ENCODE measurements at places on chromosomes 5 and 9.

DNA sequence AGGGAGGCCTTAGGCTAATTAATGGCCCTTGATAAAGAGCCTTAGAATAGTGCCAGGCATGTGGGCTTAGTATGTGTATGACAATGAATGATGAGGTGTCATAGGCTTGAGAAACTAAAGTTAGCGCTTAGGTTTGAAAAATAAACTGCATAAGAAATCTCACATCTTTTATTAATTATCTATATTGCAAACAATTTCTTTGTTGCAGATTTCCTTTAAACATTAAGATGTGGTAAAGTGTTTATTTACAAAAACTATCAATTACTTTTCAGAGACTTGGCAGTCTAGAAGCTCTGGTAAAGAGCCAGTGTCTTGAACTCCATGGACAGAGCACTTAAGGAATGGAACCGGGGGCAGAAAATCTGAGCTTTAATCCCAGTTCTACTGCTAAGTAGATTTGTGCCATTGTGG is 23.1 kb downstream of the MAP1B start:
- no peak for DNase-seq

DNA sequence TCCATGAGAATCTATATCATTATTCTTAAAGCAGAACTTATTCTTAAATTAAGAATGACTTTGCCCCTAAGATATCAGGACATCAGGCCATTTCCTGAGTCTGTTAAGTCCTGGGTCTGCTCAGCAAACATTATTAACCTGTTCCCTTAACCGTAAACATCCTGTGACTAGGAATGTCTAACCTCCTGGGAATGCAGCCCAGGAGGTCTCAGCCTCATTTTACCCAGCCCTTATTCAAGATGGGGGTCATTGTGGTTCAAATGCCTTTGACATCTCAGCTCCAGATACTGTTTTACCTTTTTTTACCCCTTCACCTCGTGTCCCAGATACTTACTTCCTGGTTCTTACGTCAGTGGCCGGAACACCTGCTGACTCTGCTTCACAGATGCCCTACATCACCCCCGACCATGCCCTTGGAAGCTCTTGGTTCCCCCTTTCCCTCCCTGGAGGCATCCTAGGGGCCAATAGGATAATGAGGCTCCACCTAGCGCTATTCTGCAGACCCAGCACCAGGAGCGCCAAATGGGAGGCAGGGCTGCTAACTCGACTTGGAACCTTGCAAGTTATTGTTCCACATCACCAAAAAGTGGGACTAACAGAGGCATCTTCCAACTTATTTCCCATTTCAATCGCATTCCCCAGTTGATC is 182.5 kb downstream of the MED10 start:
- DNase-seq: no peak

GRCh38 chr5:17000291-17000939 is 64.3 kb upstream of the MYO10 start:
- no peak for DNase-seq

GRCh38 chr9:137145731-137146526 is 7.0 kb downstream of the GRIN1 start:
- DNase-seq: no peak

DNA sequence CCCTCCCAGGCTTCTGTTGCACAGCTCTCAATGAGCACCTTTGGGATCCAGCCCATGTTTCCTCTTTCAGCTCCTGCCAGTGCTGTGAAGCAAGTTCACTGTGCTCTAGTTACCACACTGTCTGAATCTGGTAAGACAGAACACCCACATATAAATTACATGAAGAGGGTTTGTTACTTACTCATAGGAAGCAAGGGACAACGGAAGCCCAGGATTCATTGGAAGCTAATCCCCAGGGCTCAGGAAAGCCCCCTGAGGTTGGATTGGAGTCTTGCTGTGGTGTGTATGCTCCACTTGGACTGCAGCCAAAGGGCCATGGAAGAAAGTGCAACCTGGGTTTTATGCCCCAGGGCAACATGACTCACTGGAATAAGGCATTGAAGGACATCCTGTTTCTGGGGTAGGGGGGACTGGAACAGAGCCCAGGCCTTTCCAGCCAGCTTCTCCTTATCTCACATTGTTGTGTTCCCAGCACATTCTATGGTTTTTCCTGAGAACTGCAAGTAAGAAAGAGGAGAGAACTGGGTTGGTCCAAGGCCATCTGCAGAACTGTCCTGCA is 15.6 kb upstream of the CLK4 start:
- DNase-seq: no peak

- no peak for DNase-seq
Measured at GRCh38 chr5:51181208-51181894, 201.9 kb upstream of the ISL1 start.

DNA sequence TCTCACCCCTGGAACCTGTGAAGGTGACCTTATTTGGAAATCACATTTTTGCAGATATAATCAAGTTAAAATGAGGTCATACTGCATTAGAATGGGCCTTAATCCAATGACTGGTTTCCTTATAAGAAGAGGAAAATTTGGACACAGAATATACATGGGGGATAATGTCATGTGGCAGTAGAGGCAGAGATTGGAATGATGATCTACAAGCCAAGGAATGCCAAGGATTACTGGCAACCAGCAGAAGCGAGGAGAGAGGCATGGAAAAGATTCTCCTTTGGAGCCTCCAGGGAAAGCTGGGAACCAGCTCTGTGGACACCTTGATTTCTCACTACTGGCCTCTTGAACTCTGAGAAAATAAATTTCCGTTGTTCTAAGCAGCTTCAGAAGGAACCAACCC is 20.2 kb upstream of the CEP78 start:
- no peak for DNase-seq

DNA sequence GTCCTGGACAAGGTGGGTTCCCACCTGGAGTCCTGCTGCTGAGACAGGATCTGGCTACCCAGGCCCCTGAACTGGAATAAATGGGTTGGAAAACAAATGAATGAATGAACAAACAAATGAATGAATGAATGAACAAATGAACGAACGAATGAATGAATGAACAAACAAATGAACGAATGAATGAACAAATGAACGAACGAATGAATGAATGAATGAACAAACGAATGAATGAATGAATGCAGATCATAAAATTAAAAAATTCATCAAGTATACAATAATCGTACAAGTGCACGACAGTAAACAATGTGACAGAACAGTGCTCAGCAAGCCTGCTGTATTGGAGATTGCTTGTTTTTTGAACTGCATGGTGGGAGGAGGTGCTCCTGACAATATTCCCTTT is 2097.1 kb downstream of the MAT2B start:
- DNase-seq: no peak

DNA sequence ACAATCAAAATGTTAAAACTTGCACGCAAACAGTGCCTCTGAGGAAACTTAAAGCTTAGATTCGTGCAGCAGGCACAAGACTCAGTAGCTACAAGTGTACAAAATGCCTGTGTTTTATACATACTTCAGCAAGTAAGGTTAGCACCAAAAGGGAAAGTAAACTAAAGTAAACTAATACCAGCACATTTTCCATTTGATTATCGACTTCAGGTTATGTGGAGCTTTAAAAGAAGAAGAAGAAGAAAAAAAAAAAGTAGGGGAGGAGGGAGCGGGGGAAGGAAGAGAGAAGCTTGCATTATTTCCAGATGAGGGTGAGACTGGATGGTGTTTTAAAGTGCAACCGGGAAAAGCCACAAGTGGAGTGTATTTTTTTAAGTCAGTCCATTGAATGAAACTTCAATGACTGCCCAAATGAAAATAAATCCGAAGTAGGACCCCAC is 596 bp upstream of the ADAMTS6 start:
- no peak for DNase-seq

GRCh38 chr9:104775574-104775936 is 11.6 kb downstream of the NIPSNAP3B start:
- DNase-seq: no peak

DNA sequence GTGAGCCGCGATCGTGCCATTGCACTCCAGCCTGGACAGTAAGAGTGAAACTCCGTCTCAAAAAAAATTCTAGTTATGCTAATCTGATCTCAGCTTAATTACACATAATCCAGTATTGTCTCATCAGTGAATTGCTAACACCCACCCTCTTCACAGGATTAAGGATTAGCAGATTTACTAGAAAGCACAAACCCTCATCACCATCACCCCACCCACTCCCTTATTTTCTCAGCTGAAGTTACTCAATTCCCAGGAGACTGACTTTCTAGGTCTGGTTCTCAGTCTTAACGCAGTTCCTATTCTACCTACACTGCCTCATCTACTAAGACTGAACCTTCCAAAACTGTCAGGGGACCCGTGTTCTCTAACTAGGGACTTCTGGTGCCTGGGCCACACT is 9.0 kb downstream of the TOR1B start:
- no peak for DNase-seq

- no peak for DNase-seq
Measured at GRCh38 chr9:133309608-133310007, 26.4 kb downstream of the SURF6 start.

DNA sequence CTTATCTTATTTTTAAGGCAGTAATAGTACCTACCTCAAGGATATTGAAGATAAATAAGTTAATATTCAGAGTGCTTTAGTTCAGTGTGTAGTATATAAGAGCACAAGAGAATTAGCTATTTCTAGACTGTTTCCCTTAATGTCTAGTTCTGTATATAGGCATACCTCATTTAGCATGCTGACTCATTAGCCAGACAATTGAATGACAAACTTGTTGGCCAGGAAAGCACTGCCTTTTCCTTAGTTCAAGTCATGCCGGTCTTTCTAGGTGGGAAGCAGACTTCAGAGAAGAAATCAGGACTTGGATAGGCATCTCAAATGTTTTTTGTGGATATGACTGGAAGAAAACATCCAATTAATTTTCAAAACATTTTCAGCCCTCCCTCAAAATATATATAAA is 3.2 kb upstream of the FBXO4 start:
- DNase-seq: no peak

DNA sequence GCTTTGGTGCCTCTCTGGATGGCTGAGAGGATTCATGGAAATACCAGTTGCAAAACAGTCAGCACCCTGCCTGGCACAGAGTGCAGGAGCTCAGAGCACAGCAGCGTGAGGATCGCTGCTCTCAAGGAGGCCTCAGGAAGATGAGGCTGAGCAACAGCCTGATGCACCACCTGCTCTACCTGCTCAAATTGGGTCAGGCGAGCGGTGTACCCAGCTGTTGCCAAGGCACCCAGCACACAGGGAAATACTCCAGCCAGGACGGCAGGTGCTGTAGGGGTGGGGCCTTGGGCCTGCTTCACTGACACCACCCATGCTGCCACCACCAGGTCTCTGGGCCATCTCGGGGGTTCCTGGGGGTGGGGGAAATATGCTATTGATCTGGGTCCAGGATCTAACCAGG is 4.3 kb downstream of the EEIG1 start:
- no peak for DNase-seq

GRCh38 chr9:124238546-124239140 is 19.1 kb upstream of the NEK6 start:
- no peak for DNase-seq

- no peak for DNase-seq
Measured at GRCh38 chr5:854966-855743, 4.4 kb upstream of the ZDHHC11 start.

All from stimulated activated CD4-positive, alpha-beta T cell treated with anti-CD3 and anti-CD28 coated beads, TNF-alpha, amount 100 ng/mL, for 48 hours (primary cell).